ENCODE measurements at places on chromosomes 1 and 21. TPM values are rescaled to one million over a fixed set of nuclear protein-coding genes. Genes with fewer than 3 reads are reported as not detected.

DNA sequence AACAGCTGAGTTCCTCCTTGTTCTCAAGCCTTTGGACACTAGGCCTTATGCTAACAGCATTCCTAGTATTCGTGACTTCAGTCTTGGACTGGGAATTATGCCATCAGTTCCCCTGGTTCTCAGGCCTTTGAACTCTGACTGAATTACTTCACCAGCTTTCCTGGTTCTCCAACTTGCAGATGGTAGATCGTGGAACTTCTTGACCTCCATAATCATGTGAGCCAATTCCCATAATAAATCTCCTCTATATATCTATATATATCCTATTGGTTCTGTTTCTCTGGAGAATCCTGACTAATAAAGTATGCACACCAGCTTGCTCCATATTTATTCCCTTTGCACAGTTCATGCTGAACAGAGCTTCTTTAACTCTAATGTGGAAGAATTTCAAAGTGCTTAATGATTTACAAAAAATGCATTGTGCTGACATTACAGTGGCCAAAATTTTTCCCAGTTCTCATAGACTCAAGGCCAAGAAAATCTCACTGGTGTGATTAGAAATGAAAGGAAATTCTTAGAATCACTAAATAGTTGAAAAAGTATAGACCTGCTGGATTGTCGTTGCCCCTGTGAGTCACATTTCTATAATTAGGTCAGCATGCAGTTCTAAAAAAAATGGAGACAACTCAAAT, 462.9 kb upstream of the ADAMTS5 start:
- no peak for DNase-seq

- DNase-seq, result no peak
Measured at GRCh38 chr1:58895082-58895481, 111.2 kb upstream of the JUN start.

DNA sequence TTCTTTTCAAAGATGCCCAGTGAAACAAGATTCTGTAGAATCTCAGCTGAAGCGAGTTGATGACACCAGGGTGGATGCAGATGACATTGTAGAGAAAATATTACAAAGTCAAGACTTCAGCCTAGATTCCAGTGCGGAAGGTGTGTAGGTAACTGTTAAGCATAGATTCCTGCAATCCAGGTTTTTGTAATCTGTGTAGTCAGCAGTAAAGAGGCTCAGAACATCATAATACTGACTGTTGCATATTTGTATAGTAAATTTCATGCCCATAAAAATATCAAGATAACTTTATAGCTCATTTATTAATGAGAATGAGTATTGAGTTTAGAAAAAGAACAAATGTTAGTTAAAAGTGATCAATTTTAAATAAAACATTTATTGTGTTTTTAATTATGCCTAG, 32.2 kb downstream of the HENMT1 start:
- no peak for DNase-seq

DNA sequence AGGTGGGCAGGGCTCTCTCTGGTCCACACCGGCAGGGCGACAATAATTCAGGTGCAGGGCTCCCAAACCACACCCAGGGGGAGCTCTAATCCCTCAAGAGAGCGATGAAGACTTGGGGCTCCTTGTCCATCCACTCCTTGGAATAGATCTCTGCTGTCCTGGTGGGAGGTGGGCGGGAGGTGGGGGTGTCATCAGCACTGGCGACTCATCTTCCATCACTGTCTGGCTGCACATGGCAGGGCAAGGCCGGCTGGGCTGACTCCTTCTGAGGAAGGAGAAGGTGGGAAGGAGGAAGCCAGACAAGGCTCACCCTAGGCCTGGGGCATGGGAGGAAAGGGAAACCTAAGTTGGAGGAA, 29.3 kb downstream of the TNNT2 start:
- peak; percentile 92 for DNase-seq

DNA sequence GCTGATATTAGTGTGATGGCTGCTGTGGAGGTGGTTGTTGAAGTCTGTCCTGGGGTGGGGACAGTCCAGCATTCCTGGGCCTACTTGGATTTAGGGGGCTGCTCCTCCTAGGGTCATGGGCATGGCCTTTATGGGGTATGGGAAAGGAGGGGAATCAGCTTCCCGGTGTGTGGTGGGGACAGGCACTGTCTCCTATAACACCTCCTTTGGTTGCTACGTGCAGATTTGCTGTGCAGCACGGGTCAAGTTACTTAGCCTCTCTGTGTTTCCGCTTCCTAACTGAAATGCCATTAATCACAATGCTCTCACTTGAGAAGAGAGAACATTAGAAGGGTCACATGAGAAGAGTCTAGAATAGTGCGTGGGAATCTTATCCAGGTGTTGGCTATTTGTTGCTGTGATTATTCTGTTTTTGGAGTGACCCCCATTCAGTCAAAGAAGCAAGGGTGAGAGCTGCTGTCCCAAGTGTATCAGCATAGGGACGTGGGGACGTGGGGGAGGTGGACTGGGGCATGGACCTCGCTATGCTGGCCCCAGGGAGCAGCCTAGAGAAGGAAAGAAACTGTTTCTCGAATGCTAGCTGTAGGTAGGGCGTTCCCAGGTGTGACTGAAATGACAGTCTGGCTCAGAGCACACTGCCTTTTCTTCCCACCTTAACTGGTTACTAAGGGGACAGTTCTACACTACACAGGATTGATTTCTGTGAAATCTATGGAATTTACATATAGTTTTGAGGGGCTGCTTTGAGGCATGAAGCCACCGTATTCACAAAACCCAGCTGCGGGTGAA, 19.9 kb downstream of the SOX13 start:
- no peak for DNase-seq

GRCh38 chr1:209567698-209568175, 15.8 kb upstream of the CAMK1G start:
- no peak for DNase-seq

DNA sequence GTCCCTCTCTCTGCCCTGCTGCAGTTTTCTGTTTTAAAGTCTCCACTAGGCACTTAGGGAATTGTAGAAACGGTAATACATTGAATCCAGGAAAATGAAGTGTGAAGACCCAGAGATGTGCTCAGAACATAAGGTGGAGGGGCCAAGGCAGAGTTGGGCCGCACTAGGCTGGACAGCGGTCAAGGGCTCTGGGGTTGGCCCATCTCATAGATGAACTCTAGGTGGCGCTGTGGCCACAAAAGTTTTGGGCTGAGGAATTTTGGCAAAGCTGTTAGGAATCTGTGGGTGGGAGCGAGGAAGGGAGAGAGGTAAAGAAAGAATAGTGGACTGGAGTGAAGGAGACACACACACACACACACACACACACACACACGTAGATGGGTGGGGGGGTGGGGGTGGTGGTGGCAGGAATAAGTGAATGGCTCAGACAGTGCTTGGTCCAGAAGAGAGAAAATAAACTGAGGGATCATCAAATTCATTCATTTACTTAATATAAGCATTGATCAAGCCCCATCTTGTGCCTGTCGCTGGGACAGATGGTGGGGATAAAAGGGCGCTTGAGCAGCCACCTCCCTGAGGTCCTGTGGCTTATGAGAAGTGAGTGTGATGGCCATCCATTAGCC, 258.5 kb downstream of the TRABD2B start:
- DNase-seq, result peak; percentile 92

DNA sequence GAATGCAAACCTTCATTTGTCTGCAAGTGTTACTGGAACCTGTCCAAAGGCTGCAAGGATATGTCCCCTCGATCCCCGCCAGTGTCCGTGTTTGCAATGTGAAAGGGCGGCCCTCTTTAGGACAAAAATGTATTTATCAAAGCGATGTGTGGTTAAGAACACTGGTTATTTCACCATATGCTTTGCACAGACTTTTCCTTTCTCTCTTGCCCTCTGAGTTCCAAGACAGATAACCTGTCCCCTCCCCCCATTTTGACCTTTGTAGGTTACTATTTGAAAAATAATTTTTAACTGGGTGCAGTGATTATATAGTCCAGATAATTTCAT, 1.8 kb downstream of the CHRM3 start:
- DNase-seq, result no peak

DNA sequence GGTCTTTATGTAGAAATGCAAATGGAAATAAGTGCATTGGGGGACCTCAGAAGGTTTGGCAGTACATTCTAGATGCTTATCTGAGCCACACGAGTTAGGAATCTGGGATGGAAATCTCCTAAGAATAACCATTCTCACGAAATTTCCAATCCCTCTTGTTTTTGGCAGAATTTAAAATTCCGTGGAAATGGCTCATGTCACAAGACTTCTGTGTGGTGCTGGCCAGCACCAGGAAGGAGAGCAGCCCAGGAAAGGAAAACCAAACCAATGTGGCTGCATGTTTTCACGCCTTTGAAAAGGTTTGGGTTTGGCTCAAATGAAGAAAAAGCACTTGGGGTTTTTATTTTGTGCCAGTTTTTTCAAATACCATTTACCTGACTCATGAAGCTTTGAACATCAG, 80.1 kb upstream of the KCNK2 start:
- no peak for DNase-seq

DNA sequence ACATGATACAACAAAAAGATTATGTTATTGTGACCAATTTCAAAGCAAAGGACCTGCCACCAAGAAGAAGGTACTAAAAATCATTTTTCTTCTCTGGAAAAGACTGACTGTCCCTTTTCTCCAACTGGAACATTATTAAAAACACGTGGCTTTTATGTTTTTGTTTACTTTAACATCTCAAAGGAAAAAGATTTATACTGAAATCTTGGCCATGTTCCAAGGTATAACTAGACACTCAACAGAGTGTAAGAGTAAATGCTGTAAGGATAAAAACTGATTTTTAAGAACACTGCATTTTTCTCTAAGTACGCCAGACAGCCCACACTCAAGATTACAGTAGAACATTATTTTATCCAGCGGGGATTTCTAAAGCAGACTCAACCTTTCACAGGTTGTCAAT, 62.1 kb downstream of the BRWD1 start:
- no peak for DNase-seq

GRCh38 chr1:178328728-178329127, 168.0 kb downstream of the CLEC20A start:
- DNase-seq, result no peak

DNA sequence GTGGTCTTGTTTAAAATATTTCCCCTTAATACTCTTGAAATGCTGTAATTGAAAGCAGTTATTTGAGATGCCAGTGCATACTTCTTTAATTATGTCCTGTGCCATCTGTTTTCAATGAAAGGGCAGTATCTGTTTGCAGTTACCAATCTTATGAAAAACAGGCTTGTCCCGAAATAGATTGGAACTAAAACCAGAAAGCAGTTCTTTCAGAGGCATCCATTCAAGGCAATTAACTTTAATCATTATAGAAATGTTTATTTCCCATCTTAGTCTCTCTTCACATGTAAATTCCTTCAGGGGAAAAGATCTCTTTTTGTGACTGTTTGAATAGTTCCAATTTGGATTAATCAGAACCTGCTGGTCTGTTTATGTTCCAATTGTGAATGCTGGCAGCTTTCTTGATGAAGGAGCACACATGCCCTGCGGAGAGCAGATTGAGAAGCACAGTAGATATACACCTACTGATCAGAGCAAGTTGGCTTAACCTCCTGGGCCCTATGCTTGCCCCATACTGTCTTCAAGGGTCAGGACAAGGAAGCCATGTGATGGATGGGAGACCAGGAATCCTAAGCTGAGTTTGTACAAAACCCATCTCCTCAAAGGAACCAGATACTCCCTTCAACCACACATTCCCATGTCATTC, 41.6 kb upstream of the MROH9 start:
- no peak for DNase-seq

GRCh38 chr1:67427947-67428346, 2.3 kb downstream of the SERBP1 start:
- DNase-seq, result no peak

DNA sequence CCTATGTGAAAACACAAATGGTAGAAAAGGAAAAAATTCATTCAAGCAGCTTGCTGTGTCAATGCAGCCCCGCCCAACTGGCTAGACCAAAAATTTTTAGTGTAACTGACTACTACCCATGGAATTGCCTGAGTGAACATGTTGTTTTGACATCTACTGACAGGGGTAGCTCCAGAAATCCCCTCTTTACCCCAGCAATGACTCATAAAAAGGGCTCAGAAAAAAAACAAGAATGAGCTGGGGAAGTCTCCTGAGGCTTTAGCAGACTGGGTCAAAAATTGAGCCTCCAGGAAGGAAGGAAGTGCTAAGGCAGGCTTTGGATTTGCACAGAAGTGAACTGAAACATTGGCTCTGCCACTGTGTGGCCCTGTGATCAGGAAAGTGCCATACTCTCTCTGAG, 24.4 kb upstream of the FGGY start:
- no peak for DNase-seq

The OR14C36 gene
- total RNA-seq, result not detected

Measured in endodermal cell (in vitro differentiated cells).